ENCODE measurements at places on chromosomes 13 and 19.

DNA sequence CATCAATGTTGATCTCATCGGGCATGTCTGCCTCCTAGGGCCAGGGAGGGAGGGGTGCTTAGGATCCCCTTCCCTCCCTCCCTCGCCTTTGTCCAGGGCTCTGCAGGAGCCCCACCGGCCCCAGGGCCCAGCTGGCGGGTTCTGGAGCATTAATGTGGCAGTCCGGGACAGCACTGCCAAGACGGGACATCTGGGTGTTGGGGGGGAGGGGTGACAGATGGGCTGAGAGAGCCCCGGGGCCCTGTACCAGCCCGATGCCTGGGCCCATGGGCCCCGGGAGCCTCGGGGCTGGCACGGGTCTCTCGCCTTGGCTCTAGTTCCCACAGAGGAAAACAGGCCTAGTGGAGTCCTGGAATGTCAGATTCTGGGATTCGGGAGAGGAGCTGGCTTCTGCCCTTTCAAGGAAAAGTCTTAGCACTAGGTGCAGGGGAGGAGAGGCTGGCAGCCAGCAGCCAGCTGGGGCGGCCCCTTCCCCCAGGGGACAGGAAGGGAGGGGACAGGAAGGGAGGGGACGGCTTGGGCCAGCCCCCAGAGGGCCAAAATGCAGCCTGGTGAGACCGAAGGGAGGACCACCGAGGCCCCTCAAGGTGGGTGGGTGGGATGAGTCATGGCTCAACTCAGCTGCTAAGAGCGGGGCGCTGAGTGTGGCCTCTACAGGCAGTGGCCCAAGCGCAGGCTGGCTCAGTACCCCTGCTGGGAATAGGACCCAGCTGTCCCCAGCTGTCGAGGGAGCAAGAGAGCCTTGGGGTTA is 3.1 kb downstream of the PPP1R14A start:
- no peak for DNase-seq

- DNase-seq: no peak
These were observed 192.0 kb upstream of the SOX1 start for GRCh38 chr13:111874981-111875380.

GRCh38 chr13:80680786-80681366 is 339.9 kb upstream of the SPRY2 start:
- DNase-seq: no peak

DNA sequence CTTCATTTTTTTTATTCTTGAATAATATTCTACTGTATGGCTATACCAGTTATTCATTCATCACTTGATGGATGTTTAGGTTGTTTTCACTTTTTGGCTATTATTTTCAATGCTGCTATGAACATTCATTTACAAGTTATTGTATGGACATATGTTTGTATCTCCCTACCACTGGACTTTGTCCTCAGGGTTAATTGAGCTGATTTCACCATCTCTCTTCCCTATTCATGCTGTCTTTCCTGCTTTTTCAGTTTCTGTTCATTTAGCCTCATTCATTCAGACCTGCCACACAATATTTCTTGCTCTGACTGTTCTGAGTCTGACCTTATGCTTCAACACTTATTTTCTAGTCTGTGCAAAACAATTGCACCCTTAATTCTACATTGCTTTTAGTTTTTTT is 12.3 kb upstream of the C1QTNF9B start:
- DNase-seq: no peak

DNA sequence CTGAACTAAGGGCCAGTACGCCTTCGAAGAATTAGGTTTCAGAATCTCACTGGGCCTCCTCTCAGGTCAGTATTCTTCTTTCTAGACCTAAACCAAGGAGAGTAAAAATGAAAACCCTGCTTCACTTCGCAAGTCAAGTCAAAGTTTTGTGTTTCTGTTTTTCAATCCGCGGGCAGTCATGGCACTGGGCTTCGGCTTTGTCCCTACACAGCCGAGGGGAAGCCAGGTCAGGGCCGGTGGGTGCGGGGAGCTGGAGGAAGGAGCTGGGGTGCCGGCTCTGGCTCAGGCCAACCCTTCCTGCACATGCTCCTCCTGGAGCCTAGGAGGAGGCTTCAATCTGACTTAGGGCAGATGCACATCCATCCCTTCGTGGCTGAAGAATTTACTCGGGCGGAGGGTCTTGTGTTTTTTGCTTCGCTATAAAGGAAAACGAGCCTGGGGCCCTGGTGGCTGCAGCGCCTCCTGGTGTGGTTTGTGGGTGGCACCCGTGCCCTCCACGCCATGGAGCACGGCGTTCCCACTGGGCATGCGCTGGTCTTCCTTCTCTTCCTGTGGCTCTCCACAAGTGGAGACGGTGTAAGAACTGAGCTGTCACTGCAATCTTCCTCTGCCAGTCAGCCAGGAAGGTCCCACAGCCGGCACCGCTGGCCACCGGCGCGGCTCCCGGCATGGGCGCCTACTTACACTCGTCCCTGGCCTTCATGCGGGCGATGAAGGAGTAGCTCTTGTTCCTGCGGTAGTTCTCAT is 22.5 kb downstream of the C19orf44 start:
- DNase-seq: no peak

GRCh38 chr19:16887353-16888265 is 1.2 kb upstream of the F2RL3 start:
- DNase-seq: no peak

- no peak for DNase-seq
These were observed 97.3 kb downstream of the CACNA1A start for GRCh38 chr19:13408889-13409518.

- no peak for DNase-seq
These were observed 283.3 kb downstream of the DIAPH3 start for GRCh38 chr13:59880468-59880867.

- no peak for DNase-seq
These were observed 2411.1 kb downstream of the PCDH9 start for GRCh38 chr13:64819081-64819480.

GRCh38 chr13:45325806-45326205 is 15.2 kb downstream of the TPT1 start:
- DNase-seq: no peak

DNA sequence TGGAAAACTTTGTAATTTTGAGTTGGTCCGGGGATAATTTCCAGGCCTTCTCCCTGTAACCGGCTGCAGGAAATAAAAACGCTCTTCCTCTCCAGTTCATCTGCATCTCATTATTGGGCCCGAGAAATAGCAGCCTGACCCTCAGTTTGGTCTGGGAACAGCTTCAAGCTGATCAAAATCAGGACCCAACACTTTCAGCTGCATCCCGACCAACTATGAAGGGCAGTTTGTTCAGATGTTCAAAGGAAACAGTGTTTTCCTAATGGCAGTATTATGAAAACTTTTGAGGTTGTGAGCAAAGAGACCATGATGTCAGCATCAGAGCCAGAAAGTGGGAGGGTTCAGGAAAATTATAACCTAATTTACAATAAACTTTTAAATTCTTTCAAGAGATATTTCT is 35.7 kb downstream of the STK24 start:
- no peak for DNase-seq

GRCh38 chr13:37531049-37531448 is 67.5 kb downstream of the POSTN start:
- no peak for DNase-seq

- DNase-seq: no peak
These were observed 54.5 kb downstream of the RAB20 start for GRCh38 chr13:110506859-110507566.

- no peak for DNase-seq
These were observed 8.1 kb downstream of the SIGLEC11 start for GRCh38 chr19:49952906-49953305.

DNA sequence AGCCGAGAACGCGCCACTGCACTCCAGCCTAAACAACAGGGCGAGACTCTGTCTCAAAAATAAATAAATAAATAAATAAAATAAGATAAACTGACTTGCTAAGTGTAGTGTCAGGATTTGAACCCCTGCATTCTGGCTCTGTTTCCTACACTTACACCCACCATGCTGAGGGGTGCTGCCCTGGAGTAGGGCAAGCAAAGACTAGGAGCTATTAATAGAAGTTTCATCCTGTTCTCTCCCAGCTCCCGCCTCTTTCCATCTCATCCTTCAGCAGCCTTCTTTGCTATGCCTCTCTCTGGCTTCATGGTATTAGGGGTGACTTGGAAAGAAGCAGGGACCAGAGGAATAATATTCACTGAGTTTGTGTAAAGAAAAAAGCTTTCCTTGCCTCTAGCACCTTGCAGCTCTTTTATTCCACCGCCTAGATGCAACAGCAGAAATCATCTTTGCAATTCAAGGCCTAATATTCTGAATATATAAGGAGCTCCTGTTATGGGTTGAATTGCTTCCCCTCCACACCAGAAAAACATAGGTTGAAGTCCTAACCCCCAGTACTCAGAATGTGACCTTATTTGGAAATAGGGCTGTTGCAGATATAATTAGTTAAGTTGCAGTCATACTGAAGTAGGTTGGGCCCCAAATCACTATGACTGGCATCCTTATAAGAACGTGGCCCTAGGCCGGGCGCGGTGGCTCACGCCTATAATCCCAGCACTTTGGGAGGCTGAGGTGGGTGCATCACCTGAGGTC is 8.7 kb upstream of the PLAUR start:
- no peak for DNase-seq

DNA sequence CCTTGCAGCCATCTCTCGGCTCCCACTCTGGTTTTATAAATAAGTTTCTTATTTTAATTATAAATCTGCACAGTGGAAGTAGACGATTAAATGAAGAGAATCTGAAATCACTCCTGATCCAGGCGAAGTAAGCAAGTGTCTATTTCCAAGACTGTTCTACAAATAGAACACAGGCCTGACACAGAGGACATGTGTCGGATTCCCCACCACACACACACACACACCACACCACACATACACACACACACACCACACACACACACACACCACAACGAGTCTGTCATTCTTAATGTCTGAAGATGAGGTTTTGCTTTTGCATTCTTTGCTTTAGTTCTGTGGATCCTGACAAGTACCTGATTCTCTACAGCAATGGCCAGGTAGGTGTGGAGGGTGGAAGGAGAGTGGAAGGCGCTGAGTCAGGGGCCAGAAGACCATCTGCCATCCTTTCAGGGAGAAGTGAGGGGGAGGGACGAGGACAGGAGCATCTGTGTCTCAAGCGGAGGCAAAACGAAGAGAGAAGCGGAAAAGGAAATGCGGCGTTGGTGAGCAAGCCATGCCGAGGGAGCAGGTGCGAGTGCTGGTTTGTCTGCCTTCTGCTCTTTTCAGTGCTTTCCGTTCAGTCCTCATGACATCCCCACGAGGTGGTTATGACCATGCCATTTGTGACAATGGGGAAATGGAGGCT is 110.2 kb downstream of the TEX26 start:
- DNase-seq: no peak

- DNase-seq: no peak
These were observed 163.8 kb upstream of the TMTC4 start for GRCh38 chr13:100838387-100838786.

DNA sequence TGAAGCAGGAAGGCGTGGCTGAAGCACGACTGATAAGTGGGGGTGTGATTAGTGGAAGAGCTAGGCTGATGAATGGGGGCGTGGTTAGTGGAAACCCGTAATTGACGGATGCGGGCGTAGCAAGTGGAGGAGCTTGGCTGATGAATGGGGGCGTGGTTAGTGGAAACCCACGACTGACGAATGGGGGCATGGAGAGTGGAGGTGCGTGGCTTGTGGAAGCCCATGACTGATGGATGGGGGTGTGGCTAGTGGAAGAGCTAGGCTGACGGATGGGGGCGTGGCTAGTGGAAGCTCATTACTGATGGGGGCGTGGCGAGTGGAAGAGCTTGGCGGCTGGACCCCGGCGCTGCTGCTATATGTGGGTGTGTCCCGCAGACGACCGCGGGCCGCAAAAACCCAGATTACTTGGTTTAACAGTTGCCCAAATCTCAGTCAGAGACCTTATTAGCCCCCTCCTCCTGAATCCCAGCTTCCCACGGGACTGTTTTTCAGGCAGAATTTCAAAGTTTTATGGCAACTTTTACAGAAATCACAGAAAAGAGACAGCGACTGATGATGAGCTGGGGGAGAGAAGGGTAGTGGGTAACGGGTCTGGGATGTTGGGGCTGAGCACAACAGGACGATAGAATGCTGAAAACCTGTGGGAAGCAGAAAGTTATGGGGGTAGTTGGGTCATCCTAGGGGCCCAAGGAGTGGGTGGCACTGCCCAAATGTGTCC is 9.0 kb upstream of the MEIS3 start:
- DNase-seq: peak; percentile 99

GRCh38 chr19:39428283-39429112 is 7.3 kb downstream of the RPS16 start:
- no peak for DNase-seq

DNA sequence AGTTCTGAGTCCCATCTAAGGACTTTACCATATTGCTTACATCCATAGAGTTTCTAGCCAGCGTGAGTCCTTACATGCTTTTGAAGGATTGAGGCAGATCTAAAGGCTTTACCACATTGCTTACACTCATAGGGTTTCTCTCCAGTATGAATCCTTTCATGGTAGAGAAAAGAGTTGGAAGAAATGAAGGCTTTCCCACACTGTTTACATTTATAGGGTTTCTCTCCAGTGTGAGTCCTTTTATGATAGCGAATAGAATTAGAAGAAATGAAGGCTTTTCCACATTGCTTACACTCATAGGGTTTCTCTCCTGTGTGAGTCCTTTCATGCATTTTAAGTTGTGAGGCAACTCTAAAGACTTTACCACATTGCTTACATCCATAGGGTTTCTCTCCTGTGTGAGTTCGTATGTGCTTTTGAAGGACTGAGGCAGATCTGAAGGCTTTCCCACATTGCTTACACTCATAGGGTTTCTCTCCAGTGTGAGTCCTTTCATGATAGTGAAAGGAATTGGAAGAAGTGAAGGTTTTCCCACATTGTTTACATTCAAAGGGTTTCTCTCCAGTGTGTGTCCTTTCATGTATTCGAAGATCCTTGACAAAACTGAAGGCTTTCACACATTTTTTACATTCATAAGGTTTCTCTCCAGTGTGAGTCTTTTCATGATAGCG is 8.4 kb upstream of the ZNF433 start:
- DNase-seq: no peak

Measured in NCI-H1436 treated with DMSO at 0.1 percent for 48 hours (cell line).